ENCODE measurements at places on chromosomes 13 and 19. TPM values are rescaled to one million over a fixed set of nuclear protein-coding genes. Genes with fewer than 3 reads are reported as not detected.

The SELENOV gene
- not detected for total RNA-seq

The CRX gene
- total RNA-seq: not detected

The MUC16 gene
- total RNA-seq: not detected

The ZNF626 gene
- total RNA-seq: 14.9 TPM

The POGLUT2 gene
- 12.2 TPM for total RNA-seq

The MAB21L1 gene
- 0.43 TPM for total RNA-seq

The ZNF99 gene
- total RNA-seq: not detected

The ZNF681 gene
- 0.28 TPM for total RNA-seq

The SERP2 gene
- total RNA-seq: 8.0 TPM

The ZNF320 gene
- total RNA-seq: 8.1 TPM

The POU4F1 gene
- not detected for total RNA-seq

The FFAR3 gene
- 0.14 TPM for total RNA-seq

The MAP3K10 gene
- total RNA-seq: 7.6 TPM

The FZR1 gene
- 23.9 TPM for total RNA-seq

The MAG gene
- total RNA-seq: not detected

The CPB2 gene
- total RNA-seq: not detected

The ZNF415 gene
- 13.7 TPM for total RNA-seq

The ZNF728 gene
- total RNA-seq: under 0.01 TPM

The SLC25A41 gene
- total RNA-seq: not detected

The SOX1 gene
- total RNA-seq: not detected

The KIR2DL1 gene
- not detected for total RNA-seq

The ERF gene
- 13.7 TPM for total RNA-seq

The SEMA6B gene
- 0.37 TPM for total RNA-seq

The OBI1 gene
- 9.8 TPM for total RNA-seq

All from smooth muscle cell of bladder (primary cell).